KBM-7 (cell line): ENCODE measurements at places on chromosomes 5 and 9.

DNA sequence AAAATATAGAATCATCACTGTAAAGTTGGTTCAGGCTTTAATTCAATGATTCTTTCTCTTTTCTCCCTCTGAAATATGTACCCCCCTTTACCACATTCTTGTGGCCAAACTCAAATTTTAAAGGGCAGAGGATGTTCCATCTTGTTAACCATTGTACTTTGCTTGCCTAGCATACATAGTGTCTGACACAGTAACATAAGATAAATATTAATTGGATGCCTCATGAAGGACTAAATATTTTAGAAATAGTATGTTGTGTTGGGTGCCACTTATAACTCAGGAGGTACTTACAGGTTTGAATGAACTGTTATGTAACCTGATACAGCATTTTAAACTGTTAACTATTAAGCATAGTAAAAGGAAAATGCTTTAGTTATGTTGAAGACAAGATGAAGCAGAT is 71.5 kb downstream of the NIPBL start:
- no peak for DNase-seq

- peak; percentile 62 for DNase-seq
These were observed 315.3 kb upstream of the MSX2 start for GRCh38 chr5:174409070-174409469.

DNA sequence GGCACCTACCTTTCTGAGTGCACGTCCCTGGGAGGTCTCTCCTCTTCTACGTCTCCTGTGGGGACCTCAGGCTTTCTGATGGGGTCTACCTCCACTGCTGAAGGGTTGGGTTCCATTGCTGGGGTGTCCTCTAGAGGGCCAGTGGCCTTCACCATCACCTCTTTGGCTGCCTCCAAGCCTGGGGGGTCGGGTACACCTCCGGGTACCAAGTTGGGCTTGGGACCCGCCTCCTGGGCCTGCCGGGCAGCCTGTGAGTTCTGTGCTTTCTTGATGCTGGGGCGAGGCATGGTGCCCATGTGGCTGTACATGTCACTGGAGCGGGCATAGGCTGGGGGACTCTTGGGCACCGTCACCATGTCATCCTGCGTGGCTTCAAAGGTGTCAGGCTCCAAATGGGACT is 4.5 kb downstream of the SH2D3C start:
- DNase-seq, result no peak

GRCh38 chr5:74468421-74468820 is 172.1 kb downstream of the ENC1 start:
- DNase-seq, result no peak

GRCh38 chr5:62431735-62432620 is 19.4 kb downstream of the IPO11 start:
- no peak for DNase-seq

GRCh38 chr9:136525841-136526499 is 19.9 kb downstream of the NOTCH1 start:
- DNase-seq, result no peak

DNA sequence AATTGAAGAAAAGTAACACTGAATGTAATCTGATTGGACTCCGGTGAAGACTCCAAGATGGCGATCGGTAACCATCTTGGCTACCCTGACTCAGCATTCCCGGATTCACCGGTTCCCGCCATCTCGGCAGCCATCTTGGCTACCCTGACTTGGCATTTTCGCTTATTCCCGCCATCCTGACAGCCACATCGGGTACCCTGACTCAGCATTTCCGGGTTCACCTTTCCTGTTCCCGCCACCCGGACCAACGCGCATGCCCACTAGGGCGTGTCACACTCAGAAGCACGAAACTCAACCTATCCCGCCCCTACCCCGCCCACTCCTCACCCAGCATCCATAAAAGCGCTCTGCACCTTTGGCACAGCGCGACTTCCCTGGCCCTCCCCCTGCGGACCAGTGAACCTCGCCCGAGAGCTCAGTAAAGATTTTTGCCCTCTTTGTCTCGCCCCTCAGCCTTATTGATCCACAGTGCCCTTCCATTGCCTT is 17.2 kb downstream of the SPTLC1 start:
- no peak for DNase-seq

- DNase-seq, result no peak
These were observed 7.3 kb upstream of the SPARC start for GRCh38 chr5:151694035-151694485.

DNA sequence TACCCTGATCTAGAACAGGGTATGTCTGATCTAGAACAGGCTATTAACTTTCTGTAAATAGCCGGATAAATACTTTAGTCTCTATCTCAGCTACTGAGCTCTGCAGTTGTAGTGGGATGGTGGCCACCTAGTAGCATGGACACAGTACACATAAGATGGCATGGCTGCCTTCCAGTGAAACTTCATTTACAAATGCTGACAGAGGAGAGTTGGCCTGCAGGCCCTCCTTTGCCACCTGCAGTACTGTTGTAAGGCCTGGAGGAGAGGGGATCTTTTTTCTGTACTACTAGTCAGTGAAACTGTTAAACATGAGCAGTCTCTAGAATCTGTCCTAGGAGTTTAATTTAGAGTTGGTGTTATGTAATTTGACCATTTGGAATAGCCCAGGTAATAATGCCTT is 86.0 kb downstream of the TRIO start:
- no peak for DNase-seq

DNA sequence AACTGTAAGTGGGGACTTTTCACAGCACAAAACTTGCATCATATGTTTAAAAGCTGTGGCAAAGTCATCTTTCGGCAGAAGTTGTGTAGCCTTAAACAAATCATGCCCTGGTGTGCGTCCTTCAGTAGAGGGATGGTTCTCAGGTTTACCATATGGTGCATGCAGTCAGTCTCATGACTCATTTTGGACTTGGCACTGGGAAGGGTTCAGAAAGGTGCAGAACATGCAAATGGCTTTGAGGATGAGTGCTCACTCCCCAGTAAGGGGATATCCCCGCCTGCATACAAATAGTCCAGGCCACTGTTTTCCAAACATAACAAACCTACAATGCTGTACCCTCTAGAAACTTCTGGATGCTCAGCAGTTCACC is 260.3 kb downstream of the NDUFS4 start:
- DNase-seq, result no peak

DNA sequence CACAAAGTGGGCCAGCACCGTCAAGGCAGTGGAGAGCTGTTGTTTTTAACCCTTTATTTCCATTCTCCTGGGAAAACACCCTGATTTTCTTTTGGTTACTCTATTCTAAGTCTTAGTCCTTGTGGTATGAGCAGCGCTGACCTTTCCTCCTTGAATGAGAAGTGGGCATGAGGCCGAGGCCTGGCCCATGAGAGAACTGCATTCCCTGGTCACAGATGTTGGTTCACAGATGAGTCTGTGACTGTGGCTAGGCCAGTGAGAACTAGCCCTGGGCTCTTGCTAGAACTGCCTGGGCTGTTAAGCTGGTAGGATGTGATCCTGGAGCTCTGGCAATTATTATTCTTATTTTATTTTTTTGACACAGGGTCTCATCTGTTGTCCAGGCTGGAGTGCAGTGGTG is 71.7 kb upstream of the KLF9 start:
- no peak for DNase-seq

GRCh38 chr9:29211003-29211579 is 1637.8 kb upstream of the C9orf72 start:
- DNase-seq, result no peak

- no peak for DNase-seq
These were observed 34.7 kb downstream of the ARHGEF37 start for GRCh38 chr5:149615976-149616375.

DNA sequence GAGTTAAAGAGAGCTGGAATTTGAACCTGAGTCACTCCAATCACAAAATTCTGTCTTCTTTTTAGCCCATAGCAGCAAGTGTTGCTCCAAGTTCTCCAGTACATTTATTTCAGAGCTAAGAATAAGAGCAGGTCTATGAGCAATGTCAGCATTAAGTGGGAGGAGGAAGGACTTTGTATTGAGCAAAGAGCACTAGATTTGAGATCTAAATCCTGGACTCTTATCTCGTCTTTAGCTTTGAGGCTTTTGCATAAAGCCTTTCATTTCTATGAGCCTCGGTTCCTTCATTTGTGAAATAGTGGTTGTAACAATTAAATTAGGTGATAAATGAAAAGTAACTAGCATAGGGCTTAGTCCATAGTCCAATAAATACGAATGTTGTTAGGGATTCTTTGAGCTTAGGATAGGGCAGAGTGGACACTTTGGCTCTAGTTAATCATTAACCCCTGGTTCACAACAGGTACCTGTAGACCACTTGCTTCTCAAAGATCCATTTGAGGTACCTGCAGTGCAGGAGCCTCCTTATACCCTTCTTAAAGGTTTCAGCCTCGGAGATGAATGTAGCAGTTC is 464.1 kb upstream of the KLF4 start:
- no peak for DNase-seq

- peak; percentile 23 for DNase-seq
These were observed 35.0 kb upstream of the PCSK5 start for GRCh38 chr9:75855509-75855908.

DNA sequence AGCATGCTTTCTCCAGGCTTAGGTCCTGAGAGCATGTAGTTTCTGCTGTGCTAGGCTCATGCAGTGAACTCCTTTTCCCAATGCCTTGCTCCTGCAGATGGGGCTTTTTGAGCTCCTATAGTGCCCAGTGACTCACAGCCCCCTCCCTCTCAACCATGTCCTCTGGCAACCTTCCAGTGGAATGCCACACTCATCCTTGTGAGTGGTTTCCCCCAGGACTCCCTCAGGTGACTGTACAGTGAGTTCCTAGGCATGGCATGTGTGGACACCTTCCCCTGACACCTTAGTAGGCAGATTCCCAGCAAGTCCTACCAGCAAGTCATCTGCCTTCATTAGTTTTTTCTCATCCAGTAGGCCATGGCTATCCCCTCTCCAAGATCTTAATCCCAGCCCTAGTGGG is 72.4 kb upstream of the CXCL14 start:
- DNase-seq, result no peak

- no peak for DNase-seq
These were observed 12.4 kb downstream of the CCDC187 start for GRCh38 chr9:136291306-136292025.

- DNase-seq, result no peak
These were observed 27.8 kb downstream of the MLANA start for GRCh38 chr9:5918460-5918859.

DNA sequence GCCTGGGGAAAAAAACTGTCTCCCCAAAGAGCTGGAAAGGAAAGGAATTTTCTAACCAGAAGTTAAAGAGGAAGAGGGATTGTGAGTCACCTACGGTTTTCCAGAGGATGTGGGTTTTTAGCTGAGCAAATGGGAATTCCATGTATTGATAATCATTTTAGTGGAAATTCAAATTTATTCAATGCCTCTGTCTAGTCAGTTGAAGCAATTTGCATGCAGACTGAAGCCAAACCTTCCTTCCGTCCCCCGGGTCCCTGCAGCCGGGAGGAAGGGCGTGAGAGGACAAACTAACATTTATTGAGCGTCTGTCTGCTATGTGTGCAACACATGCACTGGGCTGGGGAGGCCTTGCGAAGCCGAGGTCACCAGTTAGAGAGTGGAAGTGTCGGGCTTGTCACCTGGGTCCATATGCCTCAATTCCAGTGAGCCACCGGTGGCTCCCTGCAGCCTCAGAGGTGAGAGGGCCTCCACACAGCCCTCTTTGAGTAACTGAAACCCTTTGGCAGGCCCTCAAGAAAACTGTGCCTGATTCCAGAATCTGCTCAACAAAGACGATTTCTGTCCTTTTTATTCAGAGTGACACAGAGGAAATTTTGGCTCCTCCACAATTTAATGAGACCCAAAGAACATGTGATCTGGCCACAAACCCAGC is 70.3 kb downstream of the COL27A1 start:
- DNase-seq, result no peak

- no peak for DNase-seq
These were observed 40.8 kb upstream of the KCNV2 start for GRCh38 chr9:2676466-2676865.

DNA sequence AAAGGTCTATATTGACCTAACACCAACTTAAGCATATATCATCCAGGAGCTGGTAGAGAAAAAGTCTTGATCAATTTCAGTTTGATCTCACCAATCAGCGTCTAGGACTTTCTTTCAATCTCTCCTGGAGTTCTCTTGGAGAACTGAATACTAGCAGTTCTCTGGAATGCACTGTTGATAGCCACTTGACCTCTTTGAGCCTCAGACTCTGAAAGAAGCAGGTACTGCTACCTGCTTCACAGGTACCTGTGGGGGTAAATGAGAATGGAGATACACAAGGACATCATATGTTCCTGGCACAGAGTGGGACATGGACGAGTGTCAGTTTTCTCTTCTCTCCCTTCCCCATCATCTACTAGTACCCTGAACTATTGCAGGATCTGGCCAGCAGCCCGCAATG is 16.0 kb downstream of the CMYA5 start:
- no peak for DNase-seq

GRCh38 chr5:112697322-112697721 is 40.4 kb upstream of the APC start:
- DNase-seq, result no peak

- DNase-seq, result no peak
These were observed 20.4 kb upstream of the PIK3R1 start for GRCh38 chr5:68195137-68195536.

DNA sequence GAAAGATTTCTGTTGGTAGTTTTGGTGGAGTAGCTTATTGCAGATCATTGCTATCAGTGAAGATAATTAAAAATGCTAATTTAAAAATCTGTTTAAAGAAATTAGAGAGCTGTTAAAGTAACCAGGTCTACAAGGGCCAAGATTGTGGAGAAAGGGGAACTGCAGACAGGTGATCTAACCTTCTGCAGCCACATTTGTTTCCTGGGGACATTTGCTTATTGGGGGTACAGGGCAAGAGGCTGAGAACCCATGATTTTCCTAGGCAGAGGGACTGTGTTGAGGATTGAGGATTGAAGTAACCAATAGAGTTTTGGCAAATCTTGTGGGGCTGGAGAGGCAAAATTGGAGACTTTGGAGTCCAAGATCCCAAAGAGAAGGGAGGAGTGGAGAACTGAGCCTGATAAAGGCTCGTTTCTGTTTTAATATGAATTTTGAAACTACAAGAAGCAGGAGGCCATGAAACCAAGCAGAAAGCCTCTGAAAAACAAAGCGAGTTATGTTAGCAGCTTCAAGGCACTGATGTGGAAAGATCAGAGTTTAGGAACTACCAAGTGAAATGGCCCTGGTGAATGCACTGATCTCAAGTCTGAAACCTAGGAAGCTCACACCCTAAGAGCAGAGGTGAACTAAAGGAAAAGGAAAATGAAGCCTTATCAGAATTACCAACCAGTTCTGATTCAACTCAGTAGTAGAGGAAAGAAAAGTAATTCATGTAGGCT is 219.8 kb upstream of the C9orf72 start:
- DNase-seq, result no peak

GRCh38 chr9:77156646-77157371 is 20.5 kb upstream of the VPS13A start:
- DNase-seq, result no peak

- no peak for DNase-seq
These were observed 227.3 kb upstream of the DAB2 start for GRCh38 chr5:39652036-39652435.

GRCh38 chr5:73444499-73445438 is 3.8 kb downstream of the FOXD1 start:
- DNase-seq, result no peak
